ENCODE measurements at places on chromosomes 16 and 17.
A peak's percentile ranks its signal among the peaks of the same experiment; 100 is the strongest.

- DNase-seq: peak; percentile 27
Observed at GRCh38 chr16:67006930-67007658, 18.7 kb downstream of the CES4A start.

GRCh38 chr17:80034791-80035686, 633 bp downstream of the TBC1D16 start:
- DNase-seq: peak; percentile 39

DNA sequence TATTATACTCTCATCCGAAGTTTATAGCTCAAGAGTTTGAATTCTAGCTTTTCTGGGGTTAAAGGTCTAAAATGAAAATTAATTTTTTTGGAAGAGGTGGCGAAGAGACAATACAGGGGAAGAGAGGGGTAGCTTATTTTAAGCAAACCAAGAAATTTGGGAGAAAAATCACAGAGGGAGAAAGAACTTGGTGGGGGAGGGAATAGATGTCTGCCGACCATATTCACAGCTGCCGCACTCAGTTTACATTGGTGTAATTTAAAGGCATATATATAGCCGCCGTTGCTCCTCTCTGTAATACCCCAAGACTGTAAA, 6.5 kb upstream of the ZFHX3 start:
- DNase-seq: no peak

GRCh38 chr16:66207139-66207882, 159.2 kb upstream of the CDH5 start:
- no peak for DNase-seq

GRCh38 chr17:68886401-68886800, 68.8 kb downstream of the ABCA8 start:
- no peak for DNase-seq

- no peak for DNase-seq
Observed at GRCh38 chr16:82926500-82926899, 299.7 kb downstream of the CDH13 start.

GRCh38 chr17:63267846-63268245, 178.3 kb downstream of the CYB561 start:
- no peak for DNase-seq

- DNase-seq: no peak
Observed at GRCh38 chr16:4892361-4893102, 44.4 kb downstream of the PPL start.

- DNase-seq: no peak
Observed at GRCh38 chr17:77204536-77204935, 63.8 kb downstream of the SEC14L1 start.

GRCh38 chr17:35775039-35775438, 14.4 kb downstream of the C17orf50 start:
- no peak for DNase-seq

- DNase-seq: no peak
Observed at GRCh38 chr16:50501251-50501650, 46.9 kb upstream of the NKD1 start.

DNA sequence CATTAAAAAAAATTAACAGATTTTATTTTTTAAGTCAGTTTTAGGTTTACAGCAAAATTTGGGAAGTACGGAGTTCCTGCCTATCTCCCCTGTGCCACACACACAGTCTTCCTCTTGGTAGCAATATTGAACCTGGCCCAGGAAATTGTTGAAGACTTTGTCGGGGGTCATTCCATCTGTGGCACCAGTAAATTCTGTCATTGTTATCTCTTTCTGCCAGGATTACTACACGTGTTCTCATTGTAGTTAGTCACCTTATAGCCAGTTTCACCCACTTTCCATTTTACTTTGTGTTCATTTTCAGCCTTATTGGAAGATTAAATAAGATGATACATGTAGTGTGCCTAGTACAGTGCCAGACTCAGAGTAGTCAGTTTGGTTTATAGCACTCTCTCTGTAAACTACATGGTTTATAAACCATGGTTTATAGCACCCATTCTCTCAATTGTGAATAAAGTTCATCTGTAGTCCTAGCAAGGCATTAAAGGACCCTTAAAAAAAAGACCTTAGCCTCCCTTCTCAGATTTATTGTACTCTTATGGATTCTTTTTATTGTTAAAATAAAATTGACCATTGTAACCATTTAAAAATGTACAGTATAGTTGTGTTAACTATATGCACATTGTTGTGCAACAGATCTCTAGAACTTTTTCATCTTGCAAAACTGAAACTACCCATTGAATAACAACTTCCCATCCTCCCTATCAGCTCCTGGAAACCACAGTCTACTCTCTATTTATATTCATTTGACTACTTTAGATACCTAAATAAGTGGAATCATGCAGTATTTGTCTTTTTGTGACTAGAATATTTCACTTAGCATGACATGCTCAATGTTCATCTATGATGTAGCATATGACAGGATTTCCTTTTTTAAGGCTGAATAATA, 36.1 kb downstream of the NLK start:
- DNase-seq: no peak

DNA sequence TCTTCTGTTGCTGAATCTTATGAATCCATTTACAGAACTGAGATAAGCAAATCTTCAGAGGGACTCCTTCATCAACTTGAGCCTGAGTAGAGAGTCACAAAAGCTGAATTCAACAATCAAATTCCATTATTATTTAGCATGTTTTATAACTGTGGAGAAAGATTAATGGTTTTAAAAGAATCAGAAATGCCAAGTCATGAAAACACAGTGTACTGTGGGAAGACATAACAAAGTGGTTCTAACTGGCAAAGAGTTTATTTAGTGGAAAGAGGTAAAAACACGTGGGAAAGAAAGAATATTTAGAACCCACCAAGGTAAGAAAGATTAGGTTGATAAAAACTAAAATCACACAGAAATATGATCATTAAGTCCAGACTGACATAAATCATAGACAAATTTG, 5.0 kb downstream of the ERI2 start:
- DNase-seq: no peak

DNA sequence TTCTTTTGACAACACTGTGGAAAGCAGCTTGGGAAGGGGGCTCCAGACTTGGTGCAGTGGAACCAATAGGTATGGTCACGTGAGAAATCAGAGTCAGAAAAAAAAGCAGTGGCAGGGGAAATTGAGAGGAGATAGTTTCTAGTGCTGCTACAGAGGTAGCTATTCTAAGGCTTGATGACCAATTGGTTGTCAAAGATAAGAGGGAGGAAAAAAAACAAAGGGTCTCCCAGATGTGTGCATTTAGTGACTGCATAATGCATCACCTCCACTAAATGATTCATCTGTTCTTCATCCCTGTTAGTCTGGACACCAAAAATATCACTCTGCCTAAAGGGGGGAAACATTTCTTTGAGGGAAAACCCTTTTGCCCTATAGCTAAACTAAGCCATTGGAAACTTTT, 56.5 kb downstream of the PIGL start:
- DNase-seq: peak; percentile 21

GRCh38 chr16:55367301-55367811, 43.4 kb downstream of the IRX6 start:
- DNase-seq: no peak

GRCh38 chr17:42698736-42699414, 16.5 kb downstream of the CNTNAP1 start:
- DNase-seq: no peak

- DNase-seq: peak; percentile 100
Observed at GRCh38 chr17:7239091-7240027, at the start of gene PHF23. Gene PHF23, minus strand, starts transcription at chr17:7239457. Its CDS starts 178 bp downstream, at chr17:7239279.

DNA sequence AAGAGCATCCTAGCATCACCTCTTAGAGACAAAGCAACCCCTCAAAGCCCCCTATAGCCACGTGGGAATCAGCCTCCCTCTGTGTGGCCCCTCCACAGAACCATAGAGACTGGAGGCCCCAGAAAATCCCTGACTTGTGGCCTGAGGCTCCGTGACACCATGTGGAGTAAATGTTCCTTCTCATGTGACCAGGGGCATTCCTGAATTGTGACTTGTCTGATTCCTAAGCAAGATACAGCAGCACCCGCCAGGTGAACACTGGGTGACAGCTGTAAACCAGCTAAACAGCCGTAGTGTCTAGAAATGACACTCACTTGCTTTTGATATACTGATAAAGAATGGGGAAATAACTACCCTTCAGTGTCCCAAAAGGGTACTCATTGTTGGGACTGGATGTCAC, 79.0 kb downstream of the DYNLRB2 start:
- DNase-seq: peak; percentile 61

Measured in kidney tubule cell (primary cell).